Left colon (tissue), 2 donors: ENCODE measurements at places on chromosomes 1 and 21.
A peak's percentile ranks its signal among the peaks of the same experiment; 100 is the strongest.

- DNase-seq = no peak
Observed at GRCh38 chr1:113792986-113793385, 19.3 kb downstream of the RSBN1 start.

- DNase-seq = no peak
Observed at GRCh38 chr1:240739754-240740153, 127.8 kb upstream of the GREM2 start.

DNA sequence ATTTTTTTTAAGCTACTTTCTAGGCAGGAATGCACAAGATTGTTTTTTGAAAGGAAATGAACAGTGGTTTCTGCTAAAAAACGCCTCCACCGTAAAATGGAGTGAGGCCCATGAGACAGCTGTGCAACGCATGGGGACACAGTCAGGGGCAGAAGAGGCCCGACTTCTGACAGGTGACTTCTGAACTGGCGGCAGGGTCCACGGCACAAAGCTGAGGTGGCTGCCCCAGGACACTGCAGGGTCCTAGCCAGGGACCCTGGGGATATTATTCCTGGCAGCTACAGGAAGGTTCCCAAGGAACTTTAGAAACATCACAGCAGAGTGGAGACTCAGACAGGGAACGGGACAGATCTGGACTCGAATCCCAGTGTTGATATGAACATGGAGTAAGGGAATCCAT, 75.1 kb downstream of the SIM2 start:
- DNase-seq = no peak

DNA sequence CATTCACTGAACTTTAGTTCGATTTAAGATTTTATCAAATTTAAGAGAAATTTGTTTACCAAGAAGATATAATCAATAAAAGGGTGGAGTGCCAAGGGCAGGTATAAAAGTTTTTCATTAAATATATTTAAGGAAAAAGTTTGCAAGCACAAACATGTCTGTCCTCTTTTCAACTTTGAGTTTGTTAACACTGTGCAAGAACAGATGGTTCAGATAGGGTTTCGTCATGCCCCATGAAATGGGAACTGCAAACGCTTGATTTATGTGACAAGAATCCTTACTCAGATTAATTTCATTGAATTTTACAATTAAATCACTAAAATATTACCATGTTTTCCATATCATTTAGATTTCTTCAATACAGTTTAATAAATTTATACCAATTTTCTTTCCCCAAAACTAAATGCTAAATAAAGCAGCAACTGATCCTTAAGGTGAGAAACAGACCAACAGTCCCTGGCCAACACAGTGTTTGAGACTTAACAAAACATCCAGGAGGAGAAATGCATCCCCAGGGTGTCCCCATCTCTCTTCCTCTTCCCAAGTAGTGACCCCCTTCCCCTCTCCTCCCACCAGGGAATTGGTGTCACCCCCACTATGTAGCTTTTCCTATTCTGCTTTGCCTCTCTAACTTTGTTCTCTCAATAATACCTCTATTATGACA, 292.9 kb downstream of the LTN1 start:
- no peak for DNase-seq

GRCh38 chr1:101196668-101197067, 40.2 kb upstream of the S1PR1 start:
- DNase-seq = no peak

DNA sequence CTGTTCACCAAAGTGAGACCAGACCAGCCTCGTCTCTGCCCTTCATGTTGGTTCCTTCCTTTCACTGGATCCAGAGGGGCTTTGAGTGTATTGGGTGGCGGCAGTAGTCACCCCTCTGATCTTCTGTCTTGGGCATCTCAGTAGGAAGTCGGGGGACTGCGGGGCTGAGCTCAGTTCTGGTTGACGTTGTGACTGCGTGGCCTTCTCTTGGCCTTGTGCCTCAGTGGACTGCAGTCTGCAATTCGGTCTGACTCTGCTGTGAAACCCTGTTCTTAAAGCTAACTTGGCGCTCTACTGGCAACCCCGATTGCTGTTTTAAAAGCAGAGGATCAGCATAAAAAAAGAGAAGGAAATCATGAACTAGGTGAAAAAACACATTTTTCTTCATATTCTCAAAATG, 56.7 kb downstream of the SLC37A1 start:
- DNase-seq = no peak

DNA sequence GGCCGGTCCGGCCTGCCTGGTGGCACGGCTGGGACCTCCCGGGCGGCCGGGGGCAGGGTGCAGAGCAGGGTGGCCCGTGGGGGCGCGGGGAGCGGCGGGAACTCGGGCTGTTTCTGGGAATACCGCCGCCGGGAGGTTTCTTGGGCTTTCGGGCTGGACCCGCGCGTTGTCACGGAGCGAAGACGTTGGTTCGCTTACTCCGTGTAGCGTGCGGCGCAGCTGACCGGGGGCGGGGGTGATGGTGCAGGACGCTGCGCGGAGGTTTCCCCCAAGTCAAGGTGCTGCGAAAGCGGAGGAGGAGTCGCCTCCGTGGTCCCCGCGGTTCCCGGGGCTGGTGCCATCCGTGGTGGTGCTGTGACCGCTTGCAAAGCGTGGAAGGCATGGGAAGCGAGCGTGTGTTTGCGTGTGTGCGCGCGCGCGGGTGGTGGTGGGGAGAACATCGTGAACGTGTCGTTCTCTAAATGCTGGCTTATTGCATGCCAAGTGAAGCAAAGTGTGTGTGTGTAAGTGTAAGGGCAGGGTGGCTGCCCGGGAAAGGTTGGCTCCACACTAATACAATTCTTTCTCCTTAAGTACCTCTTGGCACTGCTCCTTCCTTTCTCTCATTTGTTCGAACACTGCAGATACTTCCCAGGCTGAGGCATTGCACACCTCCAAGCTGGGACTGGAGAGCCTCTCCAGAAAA, 1.1 kb downstream of the RYR2 start:
- no peak for DNase-seq

DNA sequence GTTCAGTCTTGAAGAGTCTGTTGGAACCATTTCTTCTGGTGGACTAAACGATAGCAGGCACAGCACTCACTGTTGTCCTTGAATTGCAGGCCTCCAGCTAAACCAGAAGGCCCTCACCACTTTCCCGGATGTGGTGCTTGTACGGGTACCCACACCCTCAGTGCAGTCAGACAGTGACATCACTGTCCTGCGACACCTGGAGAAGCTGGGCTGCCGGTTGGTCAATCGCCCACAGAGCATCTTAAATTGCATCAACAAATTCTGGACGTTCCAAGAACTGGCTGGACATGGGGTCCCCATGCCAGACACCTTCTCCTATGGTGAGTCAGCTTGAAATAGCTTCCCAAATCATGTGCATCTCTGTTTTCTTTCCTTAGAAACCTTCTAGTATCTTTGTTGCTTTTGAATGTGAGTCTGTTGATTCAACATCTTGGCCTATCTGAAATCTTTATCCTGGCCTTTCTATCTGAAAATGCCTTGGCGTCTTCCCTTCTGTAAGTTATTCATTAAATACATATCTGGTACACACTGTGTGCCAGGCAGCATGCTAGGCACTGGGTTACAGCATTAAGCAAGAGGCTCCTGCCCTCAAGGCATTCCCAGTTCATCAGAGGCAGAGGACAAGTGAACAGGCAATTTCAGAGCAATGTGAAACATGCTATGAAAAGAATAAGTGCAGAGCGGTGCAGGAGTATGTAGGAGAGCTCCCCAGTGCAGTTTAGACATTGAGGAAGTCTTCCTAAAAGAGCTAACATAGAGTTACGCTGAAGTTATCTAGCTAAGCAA, 18.9 kb downstream of the RIMKLA start:
- DNase-seq = no peak

GRCh38 chr1:170356585-170356984, 175.4 kb upstream of the GORAB start:
- DNase-seq = no peak

DNA sequence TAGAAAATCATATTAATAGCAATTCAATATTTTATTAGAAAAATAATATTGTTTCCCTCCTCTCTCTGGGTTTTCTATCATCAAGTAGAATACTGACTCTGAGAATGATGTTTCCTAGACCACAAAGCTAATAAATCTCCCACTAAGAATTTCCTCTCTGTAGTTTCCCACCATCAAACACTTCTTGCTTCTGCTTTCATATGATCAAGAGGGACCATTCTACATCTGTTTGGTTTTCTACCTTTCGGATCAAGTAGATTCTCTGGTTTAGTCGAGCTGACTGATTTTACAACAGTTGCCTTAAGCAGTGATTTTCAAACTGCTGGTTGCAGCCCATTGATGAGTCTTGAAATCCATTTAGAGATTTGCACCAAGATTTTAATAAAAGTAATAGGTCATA, 240.2 kb upstream of the PTBP2 start:
- DNase-seq = no peak

GRCh38 chr1:151720554-151720953, 768 bp upstream of the RIIAD1 start:
- no peak for DNase-seq

- DNase-seq = no peak
Observed at GRCh38 chr1:211788626-211789025, 41.9 kb downstream of the LPGAT1 start.

- peak; percentile 20 for DNase-seq
Observed at GRCh38 chr21:45551316-45551715, 9.1 kb upstream of the SLC19A1 start.

DNA sequence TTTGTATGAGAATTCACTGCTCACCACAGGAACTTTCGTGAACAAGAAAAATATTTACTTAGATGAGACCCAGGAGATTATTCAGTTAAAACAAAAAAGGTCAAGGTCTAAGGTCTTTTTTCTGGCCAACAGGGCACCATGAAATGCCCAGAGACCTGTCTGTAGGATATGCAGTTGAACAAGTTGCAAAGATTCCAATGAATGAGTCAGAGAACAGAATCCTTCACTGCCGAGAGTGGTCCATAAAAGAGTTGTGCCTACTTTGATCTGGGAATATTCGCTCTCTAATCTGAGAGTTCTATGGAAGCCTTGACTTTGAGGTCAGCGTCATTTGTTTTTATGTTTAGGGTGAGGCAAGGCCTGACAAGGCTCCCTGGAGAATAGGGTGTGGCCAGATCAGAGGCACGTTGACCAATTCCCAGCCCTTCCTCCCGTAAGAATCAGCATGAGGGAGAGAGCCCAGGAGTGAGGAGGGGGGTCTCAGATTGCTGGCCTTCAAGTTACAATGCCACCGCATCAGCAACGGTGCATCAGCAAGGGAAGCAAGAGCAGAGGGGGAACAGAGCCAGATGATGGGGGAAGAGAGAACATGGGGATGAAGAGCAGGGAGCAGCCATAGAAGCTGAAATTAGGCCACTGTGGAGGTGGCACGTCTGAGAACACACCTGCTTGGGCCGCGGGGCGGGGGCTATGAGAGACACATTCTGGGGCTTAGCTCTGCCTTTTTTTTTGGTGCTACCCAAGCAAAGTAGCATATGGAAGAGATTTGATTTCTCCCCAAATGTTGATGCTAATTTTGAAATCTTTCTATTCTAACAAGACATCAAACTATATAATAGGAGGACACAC, 206.4 kb upstream of the RAB4A start:
- no peak for DNase-seq

DNA sequence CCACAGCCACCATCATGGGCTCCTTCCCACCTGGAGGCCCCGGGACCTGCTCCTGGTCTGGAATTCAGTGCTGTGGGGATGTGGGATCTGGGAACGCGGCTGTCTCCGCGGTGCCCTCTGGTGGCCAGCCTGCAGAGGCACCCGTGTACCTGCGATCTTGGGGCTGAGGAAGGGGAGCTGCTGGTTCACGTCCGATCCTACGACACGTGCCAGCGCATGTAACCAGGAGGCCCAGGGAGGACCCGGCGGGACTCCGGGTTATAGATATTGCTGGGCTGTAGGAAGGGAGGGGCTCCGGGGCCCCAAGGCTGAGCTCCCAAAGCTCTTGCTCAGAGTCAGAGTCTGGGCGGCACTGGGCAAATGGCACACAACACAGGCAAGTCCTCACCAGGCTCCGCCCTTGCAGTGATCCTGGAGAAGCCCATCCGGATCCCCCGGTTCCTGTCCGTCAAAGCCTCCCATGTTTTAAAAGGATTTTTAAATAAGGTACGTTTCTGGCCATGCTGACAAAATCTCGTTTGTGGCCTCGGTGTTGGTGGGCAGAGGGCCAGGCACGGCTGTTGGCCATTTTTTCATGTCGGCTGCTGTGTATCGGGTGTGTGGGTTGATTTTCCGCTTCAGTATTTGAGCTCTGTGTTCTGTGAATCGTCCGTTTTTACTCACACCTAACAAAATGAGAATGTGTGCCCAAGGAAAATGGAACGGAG, 20.1 kb downstream of the FAAP20 start:
- no peak for DNase-seq

DNA sequence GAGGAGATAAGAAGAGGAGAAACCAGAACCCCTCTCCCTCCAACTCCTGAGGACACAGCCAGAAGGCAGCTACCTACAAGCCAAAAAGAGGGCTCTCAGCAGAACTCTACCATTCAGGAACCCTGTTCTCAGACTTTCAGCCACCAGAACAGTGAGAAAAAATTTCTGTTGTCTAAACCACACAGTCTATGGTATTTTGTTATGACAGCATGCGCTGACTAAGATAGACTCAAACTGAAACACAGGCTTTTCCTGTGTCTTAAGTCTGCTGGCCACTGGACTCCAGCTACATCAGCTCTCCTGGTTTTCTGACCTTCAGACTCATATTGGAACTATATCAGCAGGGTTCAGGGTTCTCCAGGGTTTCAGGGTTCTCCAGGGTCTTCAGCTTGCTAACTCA, 126.5 kb upstream of the TNFSF4 start:
- no peak for DNase-seq
